ENCODE measurements at places on chromosomes 1 and 21. TPM values are rescaled to one million over a fixed set of nuclear protein-coding genes. Genes with fewer than 3 reads are reported as not detected.

DNA sequence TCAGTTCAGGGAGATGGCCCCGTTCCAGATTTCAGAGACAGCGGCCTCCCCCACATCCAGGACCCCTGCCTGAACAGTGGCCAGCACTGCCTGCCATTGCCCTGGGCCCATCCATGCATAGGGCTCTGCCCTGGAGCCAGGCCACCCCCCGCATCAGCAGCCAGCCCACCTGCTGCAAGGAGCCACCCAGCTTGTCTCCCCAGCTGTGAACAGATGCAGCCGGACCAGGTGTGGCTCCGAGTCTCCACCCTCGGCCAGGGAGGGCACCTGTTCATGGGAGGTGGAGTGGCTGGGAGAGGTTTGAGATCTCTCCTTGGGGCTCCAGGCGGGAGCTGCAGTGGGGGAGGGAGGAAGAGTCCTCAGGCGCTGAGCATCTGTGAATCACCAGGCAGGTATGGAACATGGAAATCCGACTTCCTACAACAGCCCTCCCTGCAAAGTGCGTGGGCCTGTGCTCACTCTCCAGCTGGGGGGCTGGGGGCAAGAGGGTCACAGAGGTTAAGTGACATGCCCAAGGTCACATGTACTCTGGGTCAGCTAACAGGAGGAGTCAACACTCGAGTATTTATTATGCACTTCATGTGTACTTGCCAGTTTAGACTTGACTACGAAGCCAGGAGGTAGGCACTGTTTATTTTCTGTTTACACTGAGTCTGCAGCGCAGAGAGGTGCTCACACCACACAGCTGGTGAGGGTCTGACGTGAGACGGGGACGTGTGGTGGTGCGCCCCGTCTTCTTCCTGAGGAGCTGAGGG, 4.8 kb upstream of the HES5 start:
- no peak for DNase-seq
- H3K27me3 ChIP-seq, result peaks cover 82% of the 10 kb centered on the region
- H3K4me1 ChIP-seq, result peaks cover 7% of the 10 kb centered on the region
- no peak overlapping the region for H3K27ac ChIP-seq

DNA sequence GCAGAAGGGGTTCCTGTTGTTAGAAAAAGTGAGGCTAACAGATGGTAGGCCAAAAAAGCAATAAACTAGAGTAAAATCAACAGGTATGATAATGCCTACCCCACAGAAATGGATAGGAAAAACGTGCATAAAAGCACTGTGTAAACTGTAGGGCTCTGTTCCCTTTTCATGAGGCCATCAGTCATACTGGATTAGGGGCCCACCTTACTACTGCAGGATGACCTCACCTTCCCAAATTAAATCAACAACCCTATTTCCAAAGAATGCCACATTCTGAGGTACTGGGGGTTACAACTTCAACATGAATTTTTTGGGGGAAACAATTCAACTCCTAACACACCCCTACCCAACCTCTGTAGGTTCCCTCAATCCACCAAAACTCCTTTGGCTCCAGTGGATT, 54.9 kb downstream of the KIAA1614 start:
- no peak overlapping the region for H3K27ac ChIP-seq
- H3K27me3 ChIP-seq, result no peaks in the 10 kb centered on the region
- no peak for DNase-seq
- no peaks in the 10 kb centered on the region for H3K36me3 ChIP-seq
- no peak overlapping the region for H3K4me3 ChIP-seq
- no peaks in the 10 kb centered on the region for H3K4me1 ChIP-seq

- no peaks in the 10 kb centered on the region for H3K4me1 ChIP-seq
- peaks cover 21% of the 10 kb centered on the region for H3K36me3 ChIP-seq
- peak overlapping the region; percentile 65 for H3K4me3 ChIP-seq
- no peaks in the 10 kb centered on the region for H3K27me3 ChIP-seq
- H3K27ac ChIP-seq, result peak overlapping the region; percentile 99
Observed at GRCh38 chr1:221740993-221741702, 741 bp downstream of the DUSP10 start.

- peak overlapping the region; percentile 89 for H3K27ac ChIP-seq
- H3K4me1 ChIP-seq, result peaks cover 37% of the 10 kb centered on the region
- H3K27me3 ChIP-seq, result peaks cover 33% of the 10 kb centered on the region
- H3K36me3 ChIP-seq, result no peaks in the 10 kb centered on the region
- no peak for DNase-seq
Observed at GRCh38 chr1:208241512-208241911, 2.7 kb downstream of the PLXNA2 start.

- no peak for DNase-seq
- no peak overlapping the region for H3K4me3 ChIP-seq
- no peak overlapping the region for H3K27ac ChIP-seq
- no peaks in the 10 kb centered on the region for H3K4me1 ChIP-seq
- no peaks in the 10 kb centered on the region for H3K27me3 ChIP-seq
Observed at GRCh38 chr21:34093083-34093482, 19.7 kb downstream of the MRPS6 start.

DNA sequence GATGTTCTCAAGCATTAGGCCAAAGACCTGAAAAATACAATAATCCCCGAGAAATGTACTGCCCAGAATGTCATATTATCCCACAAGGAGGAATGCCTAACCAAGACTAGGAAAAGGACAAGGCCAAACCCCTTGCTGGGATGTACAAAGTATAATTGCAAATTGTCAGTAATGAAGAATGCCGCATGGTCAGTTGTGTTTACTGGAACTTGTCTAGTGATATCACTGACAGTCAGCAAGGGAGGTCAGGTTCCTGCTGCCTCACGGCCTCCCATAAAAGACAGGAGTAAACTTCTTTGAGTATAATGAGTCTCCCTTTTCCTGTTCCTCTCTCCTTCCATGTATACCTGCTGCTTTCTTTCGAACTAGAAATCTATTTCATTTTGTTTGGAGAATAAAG, 222.8 kb downstream of the RHOU start:
- H3K4me1 ChIP-seq, result peaks cover 10% of the 10 kb centered on the region
- no peak overlapping the region for H3K4me3 ChIP-seq
- no peaks in the 10 kb centered on the region for H3K36me3 ChIP-seq
- H3K27me3 ChIP-seq, result no peaks in the 10 kb centered on the region
- no peak for DNase-seq
- H3K27ac ChIP-seq, result no peak overlapping the region

The CHRM3 gene
- total RNA-seq, result 3.1 TPM
